ENCODE measurements at places on chromosomes 6 and 20.

DNA sequence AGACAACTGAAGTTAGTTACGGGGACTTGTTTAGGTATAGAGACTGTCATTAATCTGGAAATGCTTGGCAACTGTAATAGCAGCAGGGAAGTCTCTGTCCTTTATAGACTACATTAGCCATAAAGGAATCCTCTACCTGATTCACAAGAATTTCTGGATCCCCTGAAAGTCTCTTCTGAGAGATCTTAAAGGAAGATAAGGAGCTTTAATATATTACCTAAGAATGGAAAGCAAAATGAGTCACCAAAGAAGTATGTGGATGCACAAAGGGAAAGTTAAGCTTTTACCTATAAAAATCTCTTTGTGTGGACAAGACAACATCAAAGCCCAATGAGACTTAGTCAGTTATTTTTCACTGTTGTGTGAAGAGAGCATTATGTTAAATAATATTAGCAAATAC, 92.2 kb upstream of the RSPO3 start:
- no peak for DNase-seq

DNA sequence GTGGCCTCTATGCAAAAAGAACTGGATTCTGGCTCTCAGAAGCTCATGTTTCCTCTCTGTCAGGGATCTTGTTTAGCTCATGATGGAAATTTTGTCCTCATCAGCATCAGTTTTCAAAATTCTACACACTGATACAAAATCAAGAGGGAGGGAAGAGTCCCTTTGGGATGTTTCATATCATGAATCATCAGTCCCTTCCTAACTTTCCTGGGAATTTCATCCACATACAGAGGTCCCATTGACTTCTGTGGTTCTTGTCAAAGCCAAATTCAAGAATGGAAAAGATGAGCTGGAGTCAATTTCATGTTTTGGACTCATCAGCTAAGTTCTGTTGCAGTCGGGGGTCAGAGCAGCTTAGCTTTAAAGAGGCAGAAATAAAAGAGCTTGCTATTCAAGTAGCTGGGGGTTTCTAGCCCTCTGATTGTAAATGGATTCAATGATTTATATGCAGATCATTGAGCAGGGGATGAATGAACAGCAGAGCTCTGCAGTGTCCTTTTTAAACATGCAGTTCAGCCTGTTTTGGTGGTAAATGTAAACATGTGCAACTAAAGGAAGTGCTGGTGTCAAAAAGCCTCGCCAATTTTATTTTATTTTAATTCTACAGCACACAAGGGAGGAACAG, 21.3 kb upstream of the TMEM14A start:
- peak; percentile 21 for DNase-seq

GRCh38 chr6:142725024-142725770, 219.8 kb downstream of the HIVEP2 start:
- no peak for DNase-seq

- no peak for DNase-seq
Measured at GRCh38 chr20:41027366-41027765, 1.3 kb upstream of the TOP1 start.

DNA sequence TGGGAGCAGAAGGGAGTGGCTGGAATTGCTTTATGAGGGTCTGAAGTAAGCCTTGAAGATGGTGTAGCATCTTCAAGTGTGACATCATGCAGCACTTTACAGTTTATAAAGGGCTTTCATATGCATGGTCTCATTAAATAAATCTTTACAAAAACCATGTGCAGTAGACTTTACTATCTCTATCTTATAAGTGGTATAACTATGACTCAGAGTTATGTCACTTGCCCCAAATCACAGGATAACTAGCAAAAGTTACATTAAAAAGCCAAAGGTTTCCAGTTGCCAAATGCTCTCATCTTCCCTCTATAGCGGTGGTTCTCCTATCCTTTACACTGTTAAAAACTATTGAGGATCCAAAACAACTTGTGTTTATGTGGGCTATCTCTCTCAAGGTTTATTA, 687.7 kb upstream of the MARCKS start:
- DNase-seq: no peak

GRCh38 chr6:53440336-53440945, 91.7 kb upstream of the ELOVL5 start:
- DNase-seq: peak; percentile 4

DNA sequence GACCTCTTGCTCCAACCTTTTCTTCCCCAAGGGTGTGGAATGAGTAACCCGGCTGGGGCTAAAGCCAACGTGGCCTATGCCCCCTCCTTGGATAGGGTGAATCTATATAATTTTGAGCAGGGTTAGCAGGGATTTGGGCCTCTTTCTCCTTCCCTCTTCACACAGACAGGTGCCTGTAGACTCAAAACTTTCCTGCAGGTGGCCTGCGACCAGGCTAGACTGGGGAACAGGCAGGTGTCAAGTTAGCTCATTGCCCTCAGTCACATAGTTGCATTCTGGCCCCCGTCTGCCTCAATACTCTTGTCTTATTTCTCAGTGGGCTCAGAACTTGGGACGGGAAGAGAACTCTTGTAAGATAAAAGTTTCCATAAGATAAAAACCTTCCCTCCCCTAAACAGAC, 243.0 kb downstream of the ATXN1 start:
- DNase-seq: no peak

DNA sequence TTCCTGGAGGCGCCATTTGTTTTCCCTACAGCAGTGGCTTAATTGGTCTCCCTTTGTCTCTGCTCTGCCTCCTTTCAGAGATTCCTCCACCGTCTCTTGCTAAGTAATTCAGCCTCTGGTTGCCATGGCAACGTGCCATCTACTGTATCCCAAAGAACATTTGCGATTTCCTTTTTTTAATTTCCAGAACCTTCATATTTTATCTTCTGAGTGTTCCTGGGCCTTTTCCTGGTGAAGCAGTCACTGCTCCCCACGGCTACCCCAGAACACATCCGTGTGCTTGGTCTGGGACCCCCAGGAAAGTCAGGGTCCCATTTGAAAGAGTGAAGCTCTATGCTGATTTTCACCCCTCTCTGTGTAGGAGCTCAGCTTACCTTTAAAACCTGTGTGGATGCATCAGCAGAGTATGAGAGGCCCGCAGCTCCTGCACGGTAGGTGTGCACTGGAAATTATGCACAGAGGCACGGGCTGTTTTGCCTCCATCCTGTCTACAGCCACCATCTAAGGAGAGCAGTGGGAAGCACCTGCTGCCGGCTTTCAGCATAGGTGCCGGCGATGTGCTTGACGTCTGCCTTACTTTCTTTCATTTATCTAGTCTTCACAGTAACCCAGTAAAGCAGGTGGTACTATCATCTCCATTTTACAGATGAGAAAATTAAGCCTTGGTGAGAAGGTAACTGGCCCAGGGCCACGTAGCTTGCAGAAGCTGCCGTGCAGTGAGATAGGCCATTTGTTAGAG, 122.8 kb downstream of the SYCP2 start:
- peak; percentile 4 for DNase-seq

DNA sequence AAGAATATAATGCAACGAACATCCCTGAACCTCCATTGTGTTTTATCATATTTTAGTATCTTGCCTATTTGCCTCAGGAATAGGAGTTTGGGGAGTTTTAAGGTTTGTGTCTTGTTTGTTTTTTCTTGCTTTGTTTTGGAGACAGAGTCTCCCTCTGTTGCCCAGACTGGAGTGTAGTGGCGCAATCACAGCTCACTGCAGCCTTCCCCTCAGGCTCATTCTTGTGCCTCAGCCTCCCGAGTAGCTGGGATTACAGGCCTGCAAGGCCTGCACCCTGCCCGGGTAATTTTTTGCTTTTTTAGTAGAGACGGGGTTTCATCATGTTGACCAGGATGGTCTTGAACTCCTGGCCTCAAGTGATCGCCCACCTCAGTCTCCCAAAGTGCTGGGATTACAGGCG, 63.3 kb upstream of the CARMIL1 start:
- DNase-seq: peak; percentile 23

GRCh38 chr6:87660226-87660911, 41.7 kb downstream of the AKIRIN2 start:
- peak; percentile 75 for DNase-seq

DNA sequence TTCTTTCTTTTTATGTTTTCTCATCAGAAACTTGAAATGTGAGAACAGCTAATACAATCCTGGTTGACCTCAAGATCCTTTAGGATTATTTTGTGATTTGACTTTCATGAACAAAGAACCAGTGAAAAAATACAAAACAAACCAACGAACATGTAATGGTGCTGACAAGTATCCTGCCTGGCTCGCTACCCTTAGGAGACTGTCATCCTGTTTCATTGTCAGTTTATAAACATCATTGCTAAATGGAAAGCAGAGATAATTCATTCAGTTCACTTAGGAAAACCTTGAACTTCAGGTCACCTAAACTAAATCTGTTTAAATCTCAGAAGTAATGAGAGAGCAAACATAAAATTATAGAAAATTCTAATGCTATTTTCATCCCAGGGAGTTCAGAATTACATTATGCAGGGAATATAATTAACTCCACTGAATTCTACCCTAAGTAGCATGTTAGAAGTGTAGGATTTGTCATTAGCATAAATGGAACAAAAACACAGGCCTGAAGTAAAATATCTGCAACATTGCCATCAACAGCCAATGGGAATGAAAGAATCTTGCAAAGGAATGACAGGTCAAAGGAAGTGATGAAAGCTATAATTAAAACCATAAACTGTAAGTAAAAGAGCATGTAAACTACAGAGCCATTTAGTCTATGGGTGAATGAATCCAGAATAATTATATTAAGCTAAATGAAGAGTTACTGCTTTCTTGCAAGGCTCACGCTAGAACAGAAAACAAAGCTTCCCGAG, 401.2 kb upstream of the MANEA start:
- DNase-seq: no peak

DNA sequence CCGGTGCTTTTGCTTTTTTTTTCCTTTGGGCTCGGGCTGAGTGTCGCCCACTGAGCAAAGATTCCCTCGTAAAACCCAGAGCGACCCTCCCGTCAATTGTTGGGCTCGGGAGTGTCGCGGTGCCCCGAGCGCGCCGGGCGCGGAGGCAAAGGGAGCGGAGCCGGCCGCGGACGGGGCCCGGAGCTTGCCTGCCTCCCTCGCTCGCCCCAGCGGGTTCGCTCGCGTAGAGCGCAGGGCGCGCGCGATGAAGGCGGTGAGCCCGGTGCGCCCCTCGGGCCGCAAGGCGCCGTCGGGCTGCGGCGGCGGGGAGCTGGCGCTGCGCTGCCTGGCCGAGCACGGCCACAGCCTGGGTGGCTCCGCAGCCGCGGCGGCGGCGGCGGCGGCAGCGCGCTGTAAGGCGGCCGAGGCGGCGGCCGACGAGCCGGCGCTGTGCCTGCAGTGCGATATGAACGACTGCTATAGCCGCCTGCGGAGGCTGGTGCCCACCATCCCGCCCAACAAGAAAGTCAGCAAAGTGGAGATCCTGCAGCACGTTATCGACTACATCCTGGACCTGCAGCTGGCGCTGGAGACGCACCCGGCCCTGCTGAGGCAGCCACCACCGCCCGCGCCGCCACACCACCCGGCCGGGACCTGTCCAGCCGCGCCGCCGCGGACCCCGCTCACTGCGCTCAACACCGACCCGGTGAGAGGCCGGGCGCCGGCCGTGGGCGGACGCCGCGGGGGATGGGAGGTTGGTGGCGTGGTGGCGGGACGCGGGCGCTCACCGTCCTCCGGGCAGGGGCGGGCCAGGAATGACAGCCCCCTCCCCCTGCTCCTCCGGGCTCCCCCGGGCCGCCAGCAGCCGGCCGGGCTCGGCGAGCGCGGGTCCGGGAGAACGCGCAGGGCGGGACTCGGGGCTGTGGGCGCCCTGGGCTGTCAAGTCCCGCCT, 606 bp downstream of the ID4 start:
- peak; percentile 40 for DNase-seq

DNA sequence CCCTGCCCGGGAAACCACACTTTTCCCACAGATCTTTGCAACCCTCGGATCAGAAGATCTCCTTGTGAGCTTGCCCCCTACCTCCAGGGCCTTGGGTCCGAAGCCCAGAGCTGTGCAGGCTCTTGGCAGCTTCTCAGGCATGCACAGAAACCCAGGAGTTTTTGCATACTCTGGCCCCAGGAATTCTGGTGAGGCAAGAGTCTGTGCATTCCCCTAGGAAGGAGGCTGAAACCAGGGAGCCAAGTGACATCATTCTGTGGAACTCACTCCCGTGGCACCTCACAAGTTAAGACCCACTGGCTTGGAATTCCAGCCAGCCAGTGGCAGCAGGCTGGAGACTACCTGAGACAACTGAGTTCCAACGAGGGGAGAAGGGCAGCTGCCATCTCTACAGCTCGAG, 100.1 kb downstream of the TNFRSF21 start:
- DNase-seq: peak; percentile 78

GRCh38 chr6:152086223-152086873, 278.9 kb downstream of the ESR1 start:
- DNase-seq: no peak

DNA sequence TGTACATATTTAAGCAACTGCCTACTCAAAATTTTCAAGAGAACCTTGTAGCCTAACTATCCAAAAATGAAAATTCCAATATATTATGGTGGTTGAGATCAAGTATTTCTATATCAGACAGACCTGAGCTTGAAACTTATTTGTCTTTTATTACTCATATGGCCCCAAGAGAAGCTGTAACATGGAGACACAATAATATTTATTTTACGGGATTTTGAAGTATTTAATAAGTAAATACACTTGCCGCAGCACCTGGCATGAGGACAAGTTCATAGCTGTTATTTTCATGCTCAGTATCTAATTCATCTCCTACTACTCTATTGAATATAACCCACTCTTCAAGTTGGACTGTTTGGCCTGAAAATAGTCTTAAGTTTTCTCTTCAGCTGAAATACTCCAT, 28.0 kb downstream of the PTPRK start:
- no peak for DNase-seq

GRCh38 chr6:156182356-156182755, 594.8 kb upstream of the ARID1B start:
- no peak for DNase-seq

GRCh38 chr6:113647143-113647889, 209.8 kb upstream of the MARCKS start:
- DNase-seq: no peak

GRCh38 chr6:166402582-166403277, 20.0 kb upstream of the MPC1 start:
- peak; percentile 88 for DNase-seq

GRCh38 chr6:36820700-36821580, 18.3 kb downstream of the CPNE5 start:
- peak; percentile 46 for DNase-seq

DNA sequence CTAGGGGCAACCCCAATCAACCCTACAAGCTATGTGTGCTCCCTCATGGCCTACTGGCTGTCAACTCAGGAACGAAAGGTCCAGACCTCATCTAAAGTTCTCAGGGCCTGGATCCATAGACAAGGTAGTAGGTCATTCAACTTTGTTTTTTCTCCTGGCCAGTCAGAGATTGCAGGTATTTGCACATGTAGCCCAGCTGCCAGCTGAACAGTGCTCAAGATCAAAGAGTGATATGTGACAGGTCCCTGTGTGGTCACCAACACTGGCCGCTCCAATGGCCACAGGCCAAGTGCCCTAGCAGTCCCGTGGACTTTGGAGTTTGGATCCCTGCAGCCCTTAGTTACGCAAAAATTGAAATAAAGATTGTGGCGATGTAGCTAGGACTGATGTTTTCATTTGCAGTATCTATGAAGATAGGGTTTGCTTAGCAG, 60.6 kb upstream of the ATXN1 start:
- no peak for DNase-seq
